CD4-positive, alpha-beta T cell treated with Interleukin-15 for 4 hours (primary cell): ENCODE measurements at places on chromosomes 7 and 10.

DNA sequence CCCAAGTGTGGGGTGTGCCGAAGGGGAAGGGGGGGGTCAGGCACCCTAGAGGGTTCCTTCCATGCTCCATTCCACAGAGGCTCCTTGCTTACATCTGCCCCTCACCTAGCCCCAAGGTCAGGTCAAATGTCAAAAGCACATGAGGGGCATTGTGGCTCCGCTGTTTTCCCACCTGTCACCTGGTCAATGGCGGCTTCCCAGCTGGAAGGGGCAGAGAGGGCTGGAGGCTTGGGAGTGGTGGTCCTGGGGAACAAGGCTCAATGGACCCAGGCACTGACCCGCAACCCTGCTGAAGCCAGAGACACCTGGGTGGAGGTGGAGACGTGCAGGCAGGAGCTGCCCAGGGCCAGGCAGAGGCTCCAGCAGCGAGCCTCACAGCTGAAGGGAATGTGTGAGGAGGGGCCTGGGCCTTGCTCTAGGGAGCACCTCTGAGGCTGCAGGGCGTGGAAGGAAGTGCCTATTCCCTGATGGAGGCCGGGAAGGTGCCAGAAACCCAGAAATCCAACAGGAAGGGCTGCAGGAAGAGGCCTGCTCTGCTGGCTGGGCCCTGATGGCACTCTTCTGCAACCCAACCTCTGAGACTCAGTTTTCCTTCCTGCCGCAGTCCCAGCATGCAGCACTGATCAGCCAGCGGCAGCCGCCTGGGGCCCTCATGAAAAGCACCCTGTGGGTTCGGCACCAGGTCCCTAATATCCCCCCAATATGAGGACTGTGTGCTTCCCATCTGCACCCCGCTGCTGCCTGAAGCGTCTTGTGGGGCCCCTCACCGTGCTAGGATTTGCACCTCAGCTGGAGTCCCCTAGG lies 16.0 kb downstream of the RASGEF1A start:
- DNase-seq, result no peak

- no peak for DNase-seq
Measured at GRCh38 chr10:3737864-3738263, 47.1 kb downstream of the KLF6 start.

- no peak for DNase-seq
Measured at GRCh38 chr7:135322571-135323340, 89.1 kb downstream of the STRA8 start.

DNA sequence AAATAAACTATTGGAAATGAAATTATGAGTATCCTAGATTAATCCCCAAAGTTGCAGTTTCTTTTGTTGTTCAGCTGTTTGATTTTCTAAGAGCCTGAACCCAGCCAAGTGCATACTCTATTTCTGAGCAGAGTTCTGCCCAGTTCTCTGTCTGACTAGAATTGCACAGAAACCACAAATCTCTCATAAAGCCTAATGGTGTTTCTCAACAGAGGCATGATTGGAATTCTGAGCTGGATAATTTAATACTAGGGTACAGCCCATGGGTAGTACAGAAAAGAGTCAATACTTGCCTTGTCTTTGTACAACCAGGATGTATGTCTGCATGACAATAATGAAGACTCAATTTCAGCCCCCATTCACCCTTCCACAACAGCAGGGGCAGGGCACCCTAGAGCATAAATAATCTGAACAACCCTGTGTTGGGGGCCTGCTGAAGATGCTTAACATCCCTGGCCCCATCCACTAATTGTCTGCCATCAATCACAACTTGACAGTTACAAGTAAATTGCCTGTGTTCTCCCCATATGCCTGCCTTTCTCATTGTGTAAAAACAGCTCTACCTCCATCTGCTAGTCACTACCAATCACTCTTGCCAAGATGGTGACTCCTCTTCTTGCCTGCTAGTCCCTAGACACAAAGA lies 114.4 kb downstream of the NPSR1 start:
- no peak for DNase-seq

GRCh38 chr10:109183366-109183765 lies 739.9 kb downstream of the XPNPEP1 start:
- no peak for DNase-seq

DNA sequence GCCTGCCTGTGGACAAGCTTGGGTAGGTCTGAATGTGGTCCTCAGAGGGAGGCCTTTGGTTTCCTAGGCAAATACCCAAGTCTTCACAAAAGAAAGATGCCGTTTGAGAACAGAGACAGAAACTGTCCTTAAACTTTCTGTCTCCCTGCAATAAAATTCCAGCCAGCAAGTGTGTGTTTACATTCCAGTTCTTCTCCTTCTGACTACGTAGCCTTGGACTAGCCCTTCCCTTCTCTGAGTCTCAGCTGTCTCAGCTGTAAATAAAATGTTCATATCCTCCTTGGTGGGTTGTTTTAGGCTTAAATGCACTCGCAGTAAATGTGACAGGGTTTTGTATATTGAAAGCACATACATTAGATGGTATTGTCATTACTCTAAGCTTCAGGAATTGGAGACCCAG lies 561.2 kb upstream of the MKI67 start:
- DNase-seq, result no peak

- DNase-seq, result no peak
Measured at GRCh38 chr10:114385557-114385956, 18.7 kb downstream of the AFAP1L2 start.

DNA sequence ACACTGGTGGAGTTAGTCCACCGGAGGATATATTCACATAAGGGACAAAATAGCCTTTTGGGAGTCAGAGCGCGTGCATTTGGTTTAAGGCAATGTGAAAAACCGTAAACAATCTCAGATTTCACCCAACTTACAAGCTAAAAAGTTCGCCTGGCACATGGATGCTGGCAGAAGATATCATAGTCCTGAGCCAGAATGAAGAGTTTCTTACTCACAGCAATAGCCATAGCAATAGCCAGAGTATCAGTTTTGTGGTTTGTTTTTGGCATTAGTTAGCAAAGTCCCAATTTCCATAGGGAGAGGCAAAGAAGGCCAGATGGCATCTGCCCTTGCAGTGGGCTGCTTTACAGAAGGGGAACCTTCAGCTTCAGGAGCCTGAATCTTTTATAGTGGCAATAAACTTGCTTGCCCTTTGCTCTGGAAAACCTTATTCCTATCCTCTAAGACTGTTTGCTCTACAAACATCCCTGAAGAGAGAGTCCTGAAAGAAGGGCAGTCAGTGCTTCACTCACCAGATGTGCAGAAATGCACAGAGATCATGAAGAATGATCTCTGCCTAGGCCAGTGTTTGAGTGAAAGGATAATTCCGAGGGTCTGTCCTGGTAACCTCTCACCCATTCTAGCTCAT lies 28.7 kb upstream of the RSBN1L start:
- no peak for DNase-seq

DNA sequence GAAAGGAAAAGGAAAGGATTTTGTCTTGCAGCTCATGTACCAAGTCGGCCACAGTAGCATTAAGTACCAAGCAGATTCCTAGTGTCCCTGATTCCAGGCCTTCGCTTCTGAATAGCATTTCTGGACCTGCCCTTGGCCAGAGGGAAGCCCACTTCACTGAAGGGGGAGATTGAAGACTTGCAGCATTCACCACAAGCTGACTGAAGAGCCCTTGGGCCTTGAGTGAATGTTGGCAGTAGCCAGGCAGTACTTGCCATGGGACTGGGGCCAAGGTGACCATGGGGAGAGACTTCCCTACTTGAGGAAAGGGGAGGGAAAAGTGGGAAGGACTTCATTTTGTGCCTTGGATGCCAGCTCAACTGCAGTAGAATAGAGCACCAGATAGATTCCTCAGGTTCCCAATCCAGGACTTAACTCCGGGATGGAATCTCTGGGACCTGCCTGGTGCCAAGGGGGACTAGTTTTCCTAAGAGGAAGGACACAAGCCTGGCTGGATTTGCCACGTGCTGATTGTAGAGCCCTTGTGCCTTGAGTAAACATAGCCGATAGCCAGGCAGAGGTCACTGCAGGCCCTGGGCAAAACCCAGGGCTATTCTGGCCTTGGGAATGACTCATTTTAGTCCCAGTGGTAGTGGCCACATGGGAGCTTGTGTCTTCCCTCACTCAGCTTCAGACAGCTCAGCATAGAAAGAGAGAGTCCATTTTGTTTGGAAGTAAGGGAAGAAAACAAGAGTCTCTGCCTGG lies 141.7 kb upstream of the KCND2 start:
- no peak for DNase-seq

DNA sequence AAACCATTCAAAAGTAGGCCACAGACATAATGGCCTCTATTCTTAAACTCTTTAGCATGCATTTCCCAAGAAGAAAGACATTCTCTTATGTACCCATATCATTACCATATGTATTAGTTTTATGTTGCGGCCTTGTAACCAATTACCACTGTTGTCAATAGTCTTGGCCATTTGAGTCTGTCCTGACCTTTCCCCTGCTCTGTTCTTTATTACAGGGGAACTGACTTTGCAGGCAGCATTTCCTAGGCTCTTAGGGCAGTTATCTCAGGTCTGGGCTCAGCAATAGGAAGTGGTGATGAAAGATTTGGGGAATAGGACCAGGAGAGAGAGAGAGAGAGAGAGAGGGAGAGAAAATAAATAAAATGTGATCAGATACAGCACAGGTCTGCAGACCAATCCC lies 194.5 kb upstream of the LRGUK start:
- no peak for DNase-seq

DNA sequence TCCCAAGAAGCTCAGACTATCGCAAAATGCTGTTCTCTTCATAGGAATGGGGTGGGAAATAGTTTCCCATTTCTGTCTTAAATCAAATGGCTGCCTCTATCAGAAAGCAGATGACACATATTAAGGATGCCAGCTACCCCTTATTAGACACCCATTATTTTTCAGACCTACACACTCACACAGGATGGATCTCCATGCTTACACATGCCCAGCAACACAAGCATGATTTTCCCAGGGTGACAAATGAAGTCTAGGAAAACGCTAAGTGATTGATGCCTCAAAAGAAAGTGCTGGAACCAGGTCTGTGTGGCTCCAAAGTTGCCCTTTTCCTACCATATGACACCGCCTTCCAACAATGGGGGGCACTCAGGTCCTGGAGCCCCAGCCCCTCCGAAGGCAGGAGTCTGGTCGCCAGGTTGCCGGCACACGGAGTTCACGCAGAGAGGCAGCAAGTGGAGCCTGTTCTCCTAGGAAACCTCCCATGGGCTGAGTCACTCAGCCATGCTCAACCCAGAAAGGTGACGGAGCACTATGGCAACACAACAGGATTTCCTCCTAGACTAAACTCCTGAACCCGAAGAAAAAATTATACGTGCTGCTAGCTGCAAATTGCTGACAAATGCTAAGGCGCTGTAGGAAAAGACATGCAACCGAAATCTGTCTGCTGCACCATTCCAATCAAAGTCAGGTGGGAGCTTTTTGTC lies 19.8 kb downstream of the VOPP1 start:
- no peak for DNase-seq
